ENCODE measurements at places on chromosomes 2 and 18.

- DNase-seq: peak; percentile 23
These were observed 297.8 kb downstream of the SP3 start for GRCh38 chr2:173667415-173667814.

GRCh38 chr2:205708231-205708631 is 25.9 kb downstream of the NRP2 start:
- peak; percentile 75 for DNase-seq

DNA sequence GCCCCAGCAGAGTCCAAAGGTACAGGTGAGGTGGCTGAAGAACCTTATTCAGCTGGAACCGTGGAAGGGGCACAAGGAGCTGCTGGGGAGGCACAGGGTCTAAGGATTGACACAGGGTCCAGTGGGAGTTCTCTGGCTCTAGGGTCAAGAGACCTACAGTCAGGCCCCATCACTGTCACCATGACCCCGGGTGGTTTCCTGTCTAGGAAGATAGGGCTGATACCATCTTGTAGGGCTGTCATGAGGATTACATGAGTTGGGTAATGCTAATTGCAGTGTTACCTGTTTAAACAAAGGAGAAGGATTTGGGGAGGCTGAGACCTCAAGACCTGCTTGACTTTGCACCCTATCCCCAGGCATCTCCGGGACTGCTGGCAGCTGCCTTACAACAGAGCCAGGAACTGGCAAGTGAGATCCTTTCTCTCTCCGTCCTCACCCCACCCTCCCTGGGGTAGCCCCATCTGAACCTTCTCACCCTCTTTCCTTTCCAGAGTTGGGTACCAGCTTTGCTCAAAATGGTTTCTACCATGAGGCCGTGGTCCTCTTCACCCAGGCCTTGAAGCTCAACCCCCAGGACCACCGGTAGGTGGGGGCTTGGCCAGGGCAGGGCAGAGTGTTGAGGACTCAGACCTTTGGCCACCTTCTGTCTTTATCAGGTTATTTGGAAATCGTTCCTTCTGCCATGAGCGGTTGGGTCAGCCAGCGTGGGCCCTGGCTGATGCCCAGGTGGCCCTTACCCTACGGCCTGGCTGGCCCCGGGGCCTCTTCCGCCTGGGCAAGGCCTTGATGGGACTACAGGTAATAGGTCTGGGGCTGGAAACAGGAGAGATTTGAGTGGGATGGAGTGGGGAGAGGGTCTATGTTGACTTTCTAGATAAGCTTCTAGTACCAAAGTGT is 7.5 kb downstream of the LBX2 start:
- DNase-seq: no peak

GRCh38 chr2:195824478-195824877 is 167.5 kb downstream of the SLC39A10 start:
- DNase-seq: no peak

DNA sequence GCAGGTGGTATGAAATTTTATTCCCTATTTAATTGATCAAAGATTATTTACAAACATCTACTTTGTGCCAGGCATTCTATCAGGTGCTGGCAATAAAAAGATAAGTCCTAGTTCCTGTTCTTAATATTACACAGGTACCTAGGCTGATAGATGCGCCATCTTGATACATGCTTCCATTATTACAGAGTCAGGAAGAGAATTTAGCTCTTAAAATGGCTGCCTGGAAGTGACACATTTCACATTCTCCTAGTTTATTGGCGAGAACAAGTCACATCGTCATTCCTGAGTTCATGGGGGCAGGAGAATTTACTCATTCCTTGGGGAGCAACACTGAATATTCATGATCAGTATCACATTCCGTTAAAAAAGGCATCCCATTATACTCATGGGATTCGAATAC is 1.1 kb upstream of the DARS1 start:
- DNase-seq: no peak

DNA sequence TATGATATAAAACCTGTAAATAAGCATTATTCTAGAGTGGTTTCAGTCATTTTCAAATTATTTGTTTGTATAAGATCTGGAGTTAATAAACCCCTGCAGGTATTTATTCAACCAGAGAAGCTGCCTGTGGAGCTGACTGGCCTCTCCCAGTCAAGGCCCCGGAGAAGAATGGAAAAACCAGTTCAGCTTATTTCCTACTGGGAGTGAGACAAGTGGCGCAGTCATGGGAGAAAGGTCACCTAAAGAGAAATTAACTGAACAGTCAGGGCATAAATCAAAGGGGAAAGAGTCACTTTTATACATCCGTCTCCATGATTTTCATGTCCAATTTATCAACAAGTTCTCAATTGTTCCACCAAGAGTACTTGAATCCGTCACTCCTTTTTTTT is 240.9 kb downstream of the RNF152 start:
- no peak for DNase-seq

DNA sequence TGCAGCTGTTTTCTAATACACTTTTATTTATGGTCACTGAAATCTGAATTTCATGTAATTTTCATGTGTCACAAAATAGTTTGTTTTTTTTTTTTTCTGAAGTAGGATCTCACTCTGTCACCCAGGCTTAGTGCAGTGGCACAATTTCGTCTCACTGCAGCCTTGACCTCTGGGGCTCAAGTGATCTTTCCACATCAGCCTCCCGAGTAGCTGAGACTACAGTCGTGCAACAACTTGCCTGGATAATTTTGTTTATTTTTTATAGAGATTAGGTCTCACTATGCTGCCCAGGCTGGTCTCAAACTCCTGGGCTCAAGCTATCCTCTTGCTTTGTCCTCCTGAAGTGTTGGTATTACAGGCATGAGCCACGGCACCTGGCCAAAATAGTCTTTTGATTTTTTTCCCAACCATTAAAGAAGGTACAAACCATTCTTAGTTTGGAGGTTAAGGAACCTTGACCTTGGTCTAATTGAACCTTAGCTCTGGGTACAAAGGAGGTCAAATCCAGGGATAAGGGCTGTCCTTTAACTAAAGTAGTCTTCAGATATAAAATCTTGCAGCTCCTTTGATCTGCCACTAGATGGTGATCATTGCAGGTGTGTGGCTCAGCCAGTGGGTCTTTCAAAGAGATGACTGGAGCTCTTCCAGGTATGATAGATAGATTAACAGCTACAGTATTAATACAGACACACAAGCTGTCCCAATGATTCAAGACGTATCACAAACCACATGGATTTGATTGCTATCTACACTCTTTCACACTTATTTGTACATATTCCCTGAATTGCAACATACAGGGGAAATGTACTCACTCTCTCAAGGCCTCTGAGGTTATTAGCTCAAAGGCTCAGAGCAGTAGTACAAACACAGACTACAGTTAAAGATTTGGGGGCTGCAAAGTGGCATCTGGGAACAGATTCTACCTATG is 4.7 kb upstream of the KRCC1 start:
- peak; percentile 45 for DNase-seq

DNA sequence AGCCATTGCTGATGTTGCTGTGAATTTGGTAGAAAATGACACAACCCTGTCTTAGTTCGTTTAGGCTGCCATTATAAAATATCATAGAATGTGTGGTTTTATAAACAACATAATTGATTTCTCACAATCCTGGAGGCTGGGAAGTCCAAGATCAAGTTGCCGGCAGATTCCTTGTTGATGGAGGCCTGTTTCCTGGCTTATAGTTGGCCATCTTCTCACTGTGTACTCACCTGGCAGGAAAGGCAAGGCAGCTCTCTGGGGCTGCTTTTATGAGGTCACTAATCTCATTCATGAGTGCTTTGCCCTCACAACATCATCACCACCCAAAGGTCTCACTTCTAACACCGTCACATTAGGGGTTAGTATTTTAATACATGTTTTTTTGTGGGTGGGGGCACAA is 58.4 kb downstream of the PHLPP1 start:
- no peak for DNase-seq

DNA sequence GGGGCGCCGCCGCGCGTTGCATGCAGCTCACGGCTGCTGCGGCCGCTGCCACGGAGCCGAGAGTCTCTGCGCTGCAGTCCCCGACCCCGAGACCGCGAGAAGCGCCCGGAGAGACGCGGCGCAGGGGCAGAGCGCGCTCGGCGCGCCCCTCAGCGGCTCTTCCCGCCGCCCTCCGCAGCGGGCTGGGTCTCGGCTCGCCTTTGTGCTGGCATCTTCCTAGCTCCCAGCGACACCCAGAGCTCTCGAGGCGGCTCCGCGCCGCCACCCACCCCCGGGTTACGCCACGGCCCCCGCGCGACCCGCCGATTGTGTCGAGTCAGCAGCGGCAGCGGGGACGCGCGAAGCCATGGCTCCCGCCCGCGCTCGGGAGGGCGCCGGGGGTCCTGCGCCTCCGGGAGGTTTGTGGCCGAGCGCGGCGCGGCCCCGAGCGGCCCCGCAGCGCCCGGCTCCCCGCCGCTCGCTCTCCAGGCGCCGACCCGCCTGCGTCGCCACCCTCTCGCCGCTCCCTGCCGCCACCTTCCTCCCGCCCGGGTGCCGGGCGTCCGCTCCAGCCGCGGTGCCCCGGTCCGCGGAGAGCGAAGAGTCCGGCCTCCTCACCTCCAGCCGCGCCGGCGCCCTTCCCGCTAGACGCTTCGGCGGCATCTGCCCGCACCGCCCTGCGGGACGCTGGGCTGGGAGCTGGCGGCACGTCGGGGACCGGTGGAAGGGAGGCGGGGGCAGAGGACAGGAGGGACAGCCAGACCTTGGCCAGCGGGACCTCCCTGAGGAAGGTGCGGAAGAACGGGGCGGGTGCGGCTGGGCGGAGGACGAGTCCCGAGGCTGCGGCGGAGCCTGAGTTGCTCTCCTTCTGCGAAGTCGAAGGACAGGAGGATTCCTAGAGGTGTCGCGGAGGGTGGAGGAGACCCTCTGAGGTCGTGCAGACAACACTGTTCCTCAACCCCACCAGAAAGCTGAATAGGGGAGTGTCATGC is 46.3 kb upstream of the CCDC150 start:
- DNase-seq: peak; percentile 60

GRCh38 chr2:108363908-108364225 is 13.9 kb upstream of the SULT1C4 start:
- DNase-seq: no peak

DNA sequence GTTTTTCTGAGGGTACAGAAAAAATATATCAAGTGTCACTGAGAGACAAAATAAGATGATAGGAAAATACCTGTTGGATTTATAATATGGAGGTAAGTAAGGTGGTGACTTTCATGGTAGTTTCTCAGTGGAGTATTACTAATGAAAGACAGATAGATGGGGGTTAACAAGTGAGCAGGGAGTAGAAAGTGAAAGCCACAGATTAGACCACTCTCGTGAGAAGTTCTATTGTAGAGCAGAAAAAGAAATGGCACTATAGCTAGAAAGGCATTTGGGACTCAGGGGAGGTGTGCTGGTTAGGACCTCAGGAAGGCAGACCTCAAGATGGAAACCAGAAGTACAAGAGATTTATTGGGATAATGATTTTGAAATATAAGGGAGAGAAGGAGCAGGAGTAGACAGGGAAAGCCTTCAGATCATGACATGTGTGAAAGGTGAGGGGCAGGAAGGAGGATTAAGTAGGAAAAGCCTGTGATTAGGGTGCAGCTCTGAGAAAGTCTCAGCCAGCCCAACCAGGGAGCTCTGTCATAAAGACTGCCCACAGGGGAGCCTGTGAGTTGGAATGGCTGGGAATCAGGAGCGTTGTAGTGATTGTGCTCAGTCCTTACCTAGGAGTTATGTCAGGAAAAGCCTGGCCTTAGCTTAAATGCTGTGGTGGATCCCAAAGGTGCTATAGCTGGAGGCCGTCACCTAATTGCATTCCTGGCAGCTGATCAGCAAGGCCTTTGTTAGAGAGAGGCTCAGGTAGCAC is 198.1 kb downstream of the IKZF2 start:
- no peak for DNase-seq

DNA sequence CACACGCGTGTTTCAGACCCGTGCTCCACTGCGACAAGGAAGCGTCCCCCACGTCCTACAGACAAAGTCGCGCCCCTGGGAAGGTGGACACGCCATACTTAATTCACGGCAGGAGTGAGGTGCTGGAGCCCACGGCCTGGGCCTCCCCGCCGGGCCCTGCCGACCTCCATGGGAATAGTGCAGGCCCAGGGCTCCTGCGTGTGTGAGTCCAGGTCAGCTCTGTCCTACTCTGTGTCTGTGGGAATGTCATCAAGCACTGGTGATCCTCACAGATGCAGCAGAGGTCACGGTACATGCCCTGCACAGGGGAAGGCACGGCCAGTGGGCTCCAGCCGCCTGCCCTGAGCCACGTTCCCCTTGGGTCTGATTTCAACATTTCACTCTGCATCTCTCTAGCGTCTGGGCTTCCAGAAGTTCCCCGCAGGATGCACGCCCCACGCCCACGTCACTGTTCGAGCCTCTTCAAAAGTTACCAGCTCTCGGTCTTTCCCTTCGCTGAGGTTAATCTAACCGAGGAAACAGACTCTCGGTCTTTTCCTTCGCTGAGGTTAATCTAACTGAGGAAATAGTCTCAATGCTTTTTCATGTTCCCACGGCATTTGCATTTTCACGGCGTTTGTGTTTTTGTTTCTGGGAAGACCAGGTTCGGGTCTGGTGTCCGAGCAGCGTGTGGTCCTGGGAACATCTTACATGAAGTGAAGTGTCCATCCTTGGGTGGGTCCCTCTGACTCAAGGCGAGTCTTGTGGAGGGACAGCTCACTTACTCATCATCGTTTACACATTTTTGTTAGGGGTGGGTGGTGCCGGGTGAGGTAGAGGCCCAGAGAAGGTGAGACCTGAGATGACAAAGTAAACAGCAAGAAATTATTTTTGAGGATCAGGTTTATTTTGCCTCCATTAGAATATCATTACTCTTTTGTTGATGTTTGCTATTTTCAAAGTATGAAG is 157.3 kb upstream of the ALKAL2 start:
- no peak for DNase-seq

- no peak for DNase-seq
These were observed 145.5 kb upstream of the CHAC2 start for GRCh38 chr2:53622141-53622540.

- DNase-seq: peak; percentile 37
These were observed at the start of gene GALNT5 for GRCh38 chr2:157257312-157258252. GALNT5 (plus strand) TSS chr2:157257705; CDS start chr2:157258083, 378 bp downstream.

DNA sequence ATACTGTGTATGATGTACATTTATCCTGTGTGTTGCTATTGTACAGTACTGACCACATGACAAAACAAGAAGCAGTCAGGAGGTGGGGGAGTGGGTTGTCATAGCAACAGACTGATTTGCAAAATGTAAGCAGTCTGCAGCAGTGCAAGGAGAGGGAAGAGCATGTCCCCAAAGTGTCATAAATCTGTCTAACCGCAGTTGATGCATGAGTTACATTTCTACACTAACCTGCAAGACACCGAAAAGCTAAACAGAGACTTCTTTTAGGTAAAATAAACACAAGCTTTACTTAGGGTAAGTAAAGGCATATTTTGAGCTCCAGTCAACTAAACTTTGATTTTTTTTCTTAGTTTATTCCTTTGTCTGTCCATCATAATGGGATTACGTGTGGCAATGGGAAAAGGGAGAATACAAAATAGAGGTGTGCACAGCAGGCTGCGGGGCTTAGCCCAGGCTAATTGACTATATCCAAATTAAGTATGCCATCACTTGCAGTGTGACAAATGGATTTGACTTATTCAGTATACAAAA is 134.5 kb downstream of the MEIS1 start:
- DNase-seq: peak; percentile 75

GRCh38 chr2:185291035-185291647 is 447.5 kb upstream of the FSIP2 start:
- DNase-seq: peak; percentile 69

DNA sequence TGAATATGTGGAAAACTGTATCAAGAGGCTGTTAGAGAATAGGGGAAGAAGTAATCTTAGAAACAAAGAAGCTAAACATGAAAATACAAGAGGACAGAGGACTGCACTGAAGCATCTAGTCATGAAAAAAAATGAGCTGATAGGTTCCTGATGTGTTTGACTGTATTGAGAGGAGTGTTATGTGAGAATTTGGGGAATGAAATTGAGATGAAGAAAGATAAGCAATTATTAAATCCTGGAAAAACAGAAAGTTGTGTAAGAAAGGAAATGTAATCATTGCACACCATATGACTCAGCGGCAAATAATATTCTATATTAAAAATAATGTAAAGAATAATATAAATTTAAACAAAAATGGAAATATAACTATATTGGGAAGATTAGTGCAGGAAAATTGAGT is 71.2 kb downstream of the SEMA4F start:
- DNase-seq: no peak
